Stimulated activated CD8-positive, alpha-beta memory T cell treated with anti-CD3 and anti-CD28 coated beads, Interleukin-4, amount 100 ng/mL, for 48 hours (primary cell): ENCODE measurements at places on chromosomes 11 and 22.

GRCh38 chr11:22807855-22808570 is 21.6 kb downstream of the SVIP start:
- no peak for DNase-seq

DNA sequence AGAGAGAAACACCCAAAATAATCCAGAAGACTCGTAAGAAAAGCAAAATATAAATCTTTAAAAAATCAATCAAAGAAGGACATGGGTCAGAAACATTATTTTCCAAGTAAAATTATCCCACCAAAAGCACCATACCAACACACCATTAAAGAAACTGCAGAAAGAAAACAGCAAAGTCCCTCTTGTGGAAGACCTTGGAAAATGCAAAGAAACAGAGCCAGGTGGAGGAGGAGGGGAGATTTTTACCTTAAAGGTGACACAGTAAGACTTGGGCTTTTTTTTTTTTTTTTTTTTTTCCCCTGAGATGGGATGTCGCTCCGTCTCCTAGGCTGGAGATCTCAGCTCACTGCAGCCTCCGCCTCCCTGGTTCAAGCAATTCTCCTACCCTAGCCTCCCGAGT is 123.8 kb downstream of the LARGE1 start:
- no peak for DNase-seq

DNA sequence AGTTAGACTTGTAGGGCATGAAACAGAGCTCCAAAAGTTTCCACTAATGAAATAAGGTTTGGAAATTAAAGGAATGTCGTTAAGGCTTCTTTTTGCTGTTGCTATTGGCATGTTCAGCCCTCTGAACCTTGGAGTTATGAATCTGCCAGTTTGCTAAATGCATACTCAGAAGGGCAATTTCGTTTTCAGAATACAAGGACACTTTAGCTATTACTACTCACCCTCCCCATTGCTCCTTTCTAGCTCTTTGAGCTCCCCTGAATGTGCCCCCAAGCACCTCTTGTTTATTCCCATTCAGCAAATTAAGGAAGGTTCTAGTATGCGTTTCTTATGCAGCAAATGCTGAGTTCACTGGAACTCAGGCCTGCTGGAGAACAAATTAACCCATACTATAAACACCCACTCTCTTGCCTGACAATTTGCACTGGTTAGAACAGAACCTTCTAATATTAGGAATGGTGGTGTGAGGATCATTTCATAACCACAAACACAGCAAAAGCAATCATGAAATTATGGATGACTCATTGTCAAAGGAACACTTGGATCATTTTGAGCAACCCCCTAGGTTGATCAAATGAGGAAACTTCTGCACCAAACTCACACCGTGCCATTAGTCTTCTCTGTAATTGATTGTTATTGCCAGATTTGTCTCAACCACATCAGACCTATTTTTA is 26.2 kb upstream of the LIN7C start:
- no peak for DNase-seq

GRCh38 chr22:46792061-46792796 is 29.8 kb downstream of the TBC1D22A start:
- no peak for DNase-seq

- DNase-seq = no peak
Measured at GRCh38 chr22:37045958-37046357, 5.6 kb upstream of the KCTD17 start.

DNA sequence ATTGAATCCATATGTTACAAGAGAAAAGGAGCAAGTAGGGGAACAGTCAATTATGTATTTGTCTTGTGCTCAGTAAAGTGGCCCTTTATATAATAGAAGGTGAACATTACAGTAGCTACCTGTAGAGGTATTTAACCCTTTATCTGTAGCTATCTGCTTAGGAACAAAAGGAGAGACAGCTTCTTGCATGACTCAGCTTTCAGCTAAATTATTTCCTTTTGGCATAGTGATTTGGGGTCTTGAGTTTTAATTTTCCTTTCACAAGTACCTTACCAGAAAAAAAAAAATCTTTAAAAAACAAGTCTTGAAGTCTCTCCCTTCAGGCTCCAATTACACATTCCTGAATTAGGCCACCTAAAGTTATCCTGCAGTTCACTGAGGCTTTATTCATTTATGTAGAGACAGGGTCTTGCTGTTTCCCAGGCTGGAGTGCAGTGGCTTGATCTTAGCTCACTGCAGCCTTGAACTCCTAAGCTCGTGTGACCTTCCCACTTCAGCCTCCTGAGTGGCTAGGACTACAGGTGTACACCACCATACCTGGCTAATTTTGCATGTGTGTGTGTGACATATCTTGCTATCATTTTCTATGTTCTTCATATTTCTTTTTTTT is 32.6 kb upstream of the RCE1 start:
- DNase-seq = no peak

GRCh38 chr11:64694821-64695365 is 28.1 kb downstream of the NRXN2 start:
- no peak for DNase-seq
